Left ventricle myocardium superior (tissue), 1 donor: ENCODE measurements at places on chromosomes 4 and X.

DNA sequence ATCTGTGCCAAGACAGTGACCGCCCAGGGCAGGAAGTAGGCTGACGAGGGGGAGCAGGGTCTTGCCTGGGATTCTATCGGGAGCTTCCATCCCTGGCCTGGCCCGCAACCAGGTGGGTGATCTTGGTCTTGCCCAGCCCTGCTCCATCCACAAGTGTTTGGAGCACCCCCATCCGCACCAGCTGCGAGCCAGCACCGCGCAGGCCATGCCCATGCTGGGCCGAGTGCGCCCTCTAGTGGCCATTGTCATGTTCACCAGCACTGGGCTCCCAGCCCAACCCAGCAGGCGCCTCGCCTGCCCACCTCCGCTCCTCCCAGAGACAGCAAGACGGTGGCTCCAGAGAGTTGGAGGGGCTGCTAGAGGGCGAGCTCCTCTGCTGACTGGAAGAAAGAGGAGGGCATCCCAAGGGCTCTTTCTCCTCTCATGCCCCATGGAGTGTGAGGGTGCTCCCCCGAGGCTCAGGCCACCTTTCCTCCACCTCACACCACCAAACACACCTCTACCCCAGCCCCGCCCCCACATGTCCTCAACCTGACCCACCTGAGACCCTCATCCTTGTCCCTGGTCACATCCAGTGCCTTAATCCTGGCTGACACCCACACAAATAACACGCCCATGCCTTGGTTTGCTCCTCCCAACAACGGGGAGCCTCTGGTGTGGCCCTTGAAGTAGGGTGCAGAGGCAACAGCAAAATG lies 9.8 kb upstream of the ATP2B3 start:
- peak; percentile 88 for DNase-seq

GRCh38 chr4:76688619-76689144 lies 209.3 kb downstream of the SOWAHB start:
- no peak for DNase-seq

DNA sequence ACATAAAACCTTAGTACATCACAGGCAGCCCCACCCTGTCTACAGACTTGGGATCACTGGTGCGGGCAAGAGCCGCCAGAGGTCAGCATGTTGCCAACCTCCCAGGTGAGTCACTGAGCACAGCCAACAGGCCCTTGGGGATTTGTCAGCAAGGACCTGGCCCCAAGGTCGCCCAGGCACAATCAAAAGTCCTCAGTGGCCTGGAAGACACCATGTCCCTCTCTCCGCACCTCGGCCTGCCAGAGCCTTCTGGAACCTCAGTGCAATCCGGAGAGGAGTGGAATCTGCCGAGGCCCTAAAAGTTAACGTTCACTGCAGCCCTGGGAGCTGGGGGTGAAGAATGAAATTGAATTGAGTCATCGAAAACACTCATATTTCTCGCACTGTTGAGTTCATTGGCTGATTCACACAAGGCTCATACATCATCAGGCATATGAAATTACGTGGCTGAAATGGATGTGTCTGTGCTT lies 74.3 kb downstream of the WFS1 start:
- DNase-seq, result no peak

DNA sequence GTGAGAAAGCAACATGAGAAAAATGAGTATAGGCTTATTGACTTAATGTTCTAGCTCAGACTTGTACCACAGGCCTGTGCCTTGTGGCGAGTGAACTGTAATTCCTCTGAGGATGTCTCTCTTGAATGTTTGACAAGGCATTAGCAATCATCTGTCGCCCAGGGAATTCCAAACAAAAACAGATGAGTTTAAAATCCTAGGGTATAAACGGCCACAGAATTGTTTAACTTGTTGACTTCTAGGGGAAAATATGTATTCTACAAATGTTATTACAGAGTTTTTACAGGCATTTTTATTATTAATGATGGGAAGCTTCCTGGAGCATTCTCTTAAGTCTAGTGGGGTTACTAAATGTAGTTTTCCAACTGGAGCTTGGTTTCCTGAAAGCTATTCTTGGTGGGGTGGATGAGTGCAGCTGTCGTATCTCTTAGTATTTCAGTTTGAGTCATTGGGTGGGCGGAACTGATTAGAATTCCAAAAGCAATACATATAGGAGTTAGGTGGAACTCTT lies 40.6 kb downstream of the ARHGAP10 start:
- no peak for DNase-seq

DNA sequence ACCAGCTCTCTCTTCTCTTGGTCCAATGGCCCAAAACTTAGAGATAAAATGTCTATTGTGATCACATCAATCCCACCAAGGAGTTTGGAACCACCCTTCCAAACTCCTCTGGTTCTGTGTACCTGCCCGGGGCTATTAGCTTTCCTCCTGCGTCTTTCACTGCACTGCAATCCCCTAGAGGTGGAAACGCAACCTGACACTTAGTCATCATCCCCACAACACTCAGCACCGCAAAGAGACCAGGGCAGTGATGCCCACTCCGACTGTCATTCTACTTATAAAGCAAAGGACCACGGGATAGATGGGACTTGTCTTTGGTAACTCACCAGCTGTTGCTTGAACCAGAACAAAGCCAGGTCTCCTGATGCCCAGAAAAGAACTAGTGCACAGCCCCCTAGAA lies 22.0 kb downstream of the AFAP1 start:
- DNase-seq, result no peak

DNA sequence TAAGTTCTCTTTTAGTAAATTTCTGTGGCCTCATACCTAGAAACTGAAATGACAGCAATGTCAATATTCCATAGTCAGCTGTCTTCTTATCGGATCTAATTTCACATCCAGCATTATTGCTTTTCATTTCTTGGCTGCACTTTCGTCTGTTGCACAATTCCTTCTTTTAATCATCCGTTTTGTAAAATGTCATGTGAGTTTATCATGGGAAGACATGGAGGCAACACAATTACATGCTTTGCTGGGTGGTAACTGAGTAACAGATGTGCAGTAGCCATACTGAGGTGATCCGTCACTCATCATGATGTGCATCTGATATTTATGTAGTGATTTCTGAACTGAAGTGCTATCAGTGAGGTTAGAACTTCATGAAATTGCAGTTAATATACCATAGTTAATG lies 68.3 kb upstream of the SLC7A11 start:
- DNase-seq, result no peak

- DNase-seq, result no peak
Observed at GRCh38 chr4:7391637-7392437, 42.9 kb downstream of the PSAPL1 start.

DNA sequence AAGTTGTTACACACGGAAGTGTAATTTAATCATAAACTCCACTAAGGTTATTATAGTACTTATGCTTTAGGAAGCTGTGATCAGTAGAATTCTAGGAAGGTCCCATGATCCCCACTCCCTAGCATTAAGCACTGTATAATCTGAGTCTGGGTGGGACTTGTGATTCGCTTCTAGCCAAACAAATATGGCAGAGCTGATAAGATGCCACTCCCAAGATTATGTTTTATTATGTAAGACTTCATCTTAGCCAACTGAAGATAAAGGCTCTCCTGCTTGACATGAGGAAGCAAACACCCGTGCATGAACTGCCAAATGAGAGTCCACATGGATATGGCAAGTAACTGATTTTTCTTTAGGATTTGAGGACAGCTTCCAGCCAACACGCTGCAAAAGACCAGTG lies 186.4 kb upstream of the NDST3 start:
- DNase-seq, result no peak

DNA sequence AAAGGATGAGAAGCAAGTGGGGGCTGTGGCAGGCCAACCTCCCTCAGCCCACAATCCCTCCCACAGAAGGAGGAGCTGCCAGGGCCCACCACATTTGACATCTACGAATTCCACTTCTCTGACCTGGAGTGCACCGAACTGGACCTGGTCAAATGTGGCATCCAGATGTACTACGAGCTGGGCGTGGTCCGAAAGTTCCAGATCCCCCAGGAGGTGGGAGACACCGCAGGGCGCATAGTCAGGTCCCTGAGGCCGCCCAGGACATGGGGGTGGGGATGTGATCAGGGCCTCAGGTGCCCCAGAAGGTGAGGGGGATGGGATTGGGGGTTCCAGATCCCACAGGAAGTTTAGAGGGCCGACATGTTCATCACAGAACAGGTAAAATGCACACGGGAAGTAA lies 13.7 kb downstream of the ATP5ME start:
- no peak for DNase-seq

DNA sequence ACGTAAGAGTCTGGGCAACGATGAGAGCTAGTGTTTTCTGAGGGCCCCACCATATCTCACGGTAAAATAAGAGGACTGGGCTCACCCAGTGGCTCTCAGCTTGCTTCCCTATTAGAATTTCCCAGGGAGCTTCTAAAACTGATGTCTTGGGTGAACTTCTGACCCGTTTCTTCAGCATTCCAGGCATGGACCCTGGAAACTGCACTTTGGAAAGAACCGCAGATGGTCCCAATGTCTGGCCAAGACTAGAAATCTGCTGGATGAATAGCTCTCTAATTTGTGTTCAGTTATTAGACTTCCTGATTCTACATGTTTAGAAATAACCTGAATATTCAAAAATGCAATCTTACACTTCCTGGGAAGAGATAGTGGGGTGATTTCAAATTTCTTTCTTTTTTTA lies 127.8 kb downstream of the ANOS1 start:
- no peak for DNase-seq

GRCh38 chr4:147163311-147163710 lies 217.6 kb upstream of the TTC29 start:
- DNase-seq, result no peak

DNA sequence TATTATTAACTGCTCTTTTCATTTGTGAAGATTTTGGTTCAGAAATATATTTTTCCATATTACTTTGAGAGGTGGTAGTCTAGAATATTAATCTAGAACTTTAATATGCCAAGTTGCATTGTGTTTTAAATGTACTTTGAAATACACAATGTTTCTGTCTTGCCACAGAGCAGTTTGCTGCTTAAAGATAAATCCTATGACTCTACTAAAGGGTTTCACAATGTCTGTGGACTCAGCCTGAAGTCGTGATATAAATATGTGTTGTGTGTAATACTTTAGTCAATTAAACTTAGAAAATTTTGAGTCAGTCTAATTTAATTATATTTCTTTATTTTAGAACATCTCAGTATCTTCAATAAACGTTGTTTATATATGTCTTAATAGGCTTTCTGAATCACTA lies 1771.7 kb upstream of the PCDH7 start:
- DNase-seq, result no peak

DNA sequence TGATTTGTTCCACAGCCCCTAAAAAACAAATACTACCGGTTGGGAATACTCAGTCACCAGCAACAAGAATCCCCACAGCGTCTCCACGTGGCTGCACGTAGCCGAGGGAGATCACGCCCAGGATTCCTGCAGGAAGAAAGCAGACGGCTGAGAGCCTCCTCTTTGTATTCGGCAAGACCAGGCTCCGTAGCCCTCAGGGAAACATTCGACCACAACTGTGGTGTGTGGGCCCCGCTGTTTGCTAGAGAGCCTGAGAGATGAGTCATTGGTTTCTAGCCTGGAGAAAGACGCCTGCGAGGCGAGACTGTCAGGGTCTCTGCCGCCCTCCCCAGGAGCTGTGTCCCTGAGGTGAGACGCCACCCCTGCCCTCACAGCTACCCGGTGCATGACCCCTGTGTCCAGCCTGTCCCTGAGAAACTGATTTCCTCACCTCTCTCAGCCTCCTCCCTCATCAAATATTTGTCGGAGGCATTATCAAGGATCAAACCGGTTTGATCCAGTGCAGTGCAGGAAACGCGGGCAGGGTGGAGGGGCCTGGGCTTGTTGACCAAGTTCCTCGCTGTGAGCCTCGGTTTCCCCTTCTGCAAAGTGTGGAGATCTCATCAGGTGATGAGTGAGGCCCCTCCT lies 4.7 kb upstream of the S100P start:
- DNase-seq, result peak; percentile 48

- DNase-seq, result no peak
Observed at GRCh38 chrX:120419463-120419862, 49.6 kb downstream of the LAMP2 start.

- no peak for DNase-seq
Observed at GRCh38 chr4:37968747-37969146, 8.5 kb downstream of the PTTG2 start.

DNA sequence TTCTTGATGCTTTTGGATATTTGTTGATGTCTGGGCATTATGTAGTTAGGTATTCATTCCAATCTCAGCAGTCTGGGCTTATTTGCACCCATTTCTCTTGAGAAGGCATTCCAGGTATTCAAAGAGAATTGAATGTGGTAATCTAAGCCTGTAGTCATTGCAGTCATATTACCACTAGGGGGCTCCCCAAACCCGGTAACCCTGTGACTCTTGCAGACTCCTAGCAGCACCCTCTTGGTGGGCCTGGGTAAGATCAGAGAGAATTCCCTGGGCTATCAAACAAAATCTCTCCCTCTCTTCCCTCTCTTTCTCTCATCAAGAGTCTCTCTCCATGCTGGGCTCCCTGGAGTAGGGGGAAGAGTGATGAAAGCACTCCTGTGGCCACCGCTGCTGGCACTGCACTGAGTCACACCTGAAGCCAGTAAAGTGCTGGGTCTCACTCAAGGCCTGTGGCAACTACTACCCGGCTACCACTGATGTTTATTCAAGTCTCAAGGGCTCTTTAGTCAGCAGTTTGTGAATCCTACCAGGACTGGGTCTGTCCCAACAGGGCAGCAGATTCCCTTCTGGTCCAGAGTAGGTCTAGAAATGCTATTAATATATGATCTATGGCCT lies 187.7 kb upstream of the NUDT10 start:
- no peak for DNase-seq

- no peak for DNase-seq
Observed at GRCh38 chr4:8778291-8778690, 93.3 kb downstream of the HMX1 start.

DNA sequence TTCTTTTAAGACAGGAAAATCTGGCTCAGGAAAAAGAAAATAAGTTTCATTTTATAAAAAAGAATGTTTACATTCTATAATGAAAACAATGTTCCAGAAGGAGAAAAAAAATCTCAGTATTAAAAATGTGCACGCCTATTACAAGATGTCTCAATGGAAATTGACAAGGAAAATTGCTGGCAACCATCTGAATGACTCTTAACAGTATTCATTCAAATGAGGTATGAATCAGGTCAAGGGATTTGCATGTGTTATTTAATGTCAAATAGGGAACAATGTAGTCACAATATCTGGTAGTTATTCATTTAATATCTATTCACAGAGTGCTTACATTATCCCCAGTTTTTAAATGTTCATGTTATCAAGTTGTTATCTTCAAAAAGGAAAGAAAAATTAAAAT lies 208.4 kb upstream of the TRAM1L1 start:
- DNase-seq, result no peak

DNA sequence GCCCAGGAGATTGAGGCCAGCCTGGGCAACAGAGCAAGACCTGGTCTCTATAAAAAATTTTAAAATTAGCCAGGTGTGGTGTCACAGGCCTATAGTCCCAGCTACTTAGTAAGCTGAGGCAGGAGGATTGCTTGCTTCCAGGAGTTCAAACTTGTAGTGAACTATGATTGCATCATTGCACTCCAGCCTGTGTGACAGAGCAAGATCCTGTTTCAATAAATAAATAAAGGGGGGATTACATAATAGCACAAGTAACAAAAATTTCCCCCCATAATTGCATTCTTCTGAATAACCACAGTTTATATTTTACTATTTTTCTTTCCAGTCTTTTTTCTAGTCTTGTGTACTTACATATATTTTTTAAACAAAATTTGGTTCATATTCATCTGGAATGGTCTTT lies 135.6 kb downstream of the CHIC2 start:
- no peak for DNase-seq

GRCh38 chr4:123536225-123536624 lies 139.6 kb downstream of the SPRY1 start:
- DNase-seq, result no peak

GRCh38 chrX:39450234-39450977 lies 647.4 kb downstream of the BCOR start:
- DNase-seq, result no peak

- DNase-seq, result no peak
Observed at GRCh38 chr4:159447296-159447695, 344.4 kb downstream of the RAPGEF2 start.
